ENCODE measurements at places on chromosomes 2 and 18.

GRCh38 chr18:47915229-47915628, 15.2 kb downstream of the SMAD2 start:
- no peak for DNase-seq

DNA sequence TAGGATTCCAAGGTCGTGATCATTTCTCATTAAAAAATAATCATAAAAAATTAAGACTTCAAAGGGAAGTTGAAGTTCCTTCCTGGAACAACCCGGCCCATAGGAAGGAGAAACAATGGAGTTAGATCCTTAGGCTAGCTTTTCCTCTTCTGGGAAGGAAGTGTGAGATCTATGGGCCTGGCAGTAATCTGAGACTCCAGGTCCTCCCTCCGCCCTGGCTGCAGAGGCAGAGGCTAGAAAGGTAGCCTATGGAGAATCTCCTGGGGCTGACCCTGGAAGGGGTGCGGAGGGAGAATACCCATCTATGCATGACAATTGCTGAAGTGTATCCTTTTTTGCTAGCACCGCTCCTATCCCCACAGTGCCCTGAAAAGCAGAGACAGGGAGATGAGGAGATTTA, 37.9 kb downstream of the TRIB2 start:
- no peak for DNase-seq

- DNase-seq = no peak
Measured at GRCh38 chr2:83817511-83817910, 641.6 kb downstream of the SUCLG1 start.

GRCh38 chr2:187419808-187420207, 28.2 kb downstream of the CALCRL start:
- no peak for DNase-seq

GRCh38 chr2:20919297-20919800, 96.4 kb upstream of the LDAH start:
- DNase-seq = no peak

GRCh38 chr2:106563195-106563594, 76.0 kb downstream of the CD8B2 start:
- DNase-seq = no peak

GRCh38 chr2:19543663-19544383, 185.4 kb upstream of the OSR1 start:
- DNase-seq = no peak

DNA sequence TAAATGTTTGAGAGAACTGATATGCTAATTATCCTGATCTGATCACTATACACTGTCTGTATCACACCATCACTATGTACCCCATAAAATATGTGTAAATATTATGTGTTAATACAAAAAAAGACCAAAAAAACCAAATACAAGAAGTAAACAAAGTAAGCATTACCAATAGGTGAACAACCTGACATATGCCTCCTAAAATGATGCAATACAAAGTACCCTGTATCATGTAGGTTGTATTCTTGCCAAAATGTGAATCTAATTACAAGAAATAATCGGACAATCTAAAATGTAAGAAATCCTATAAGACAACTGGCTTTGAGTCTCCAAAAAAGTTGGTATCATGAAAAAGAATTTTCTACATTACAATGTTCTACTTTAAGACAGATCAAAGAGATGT, 7.8 kb downstream of the POLR1A start:
- no peak for DNase-seq

GRCh38 chr2:232365621-232366321, 12.8 kb upstream of the ALPP start:
- DNase-seq = peak; percentile 69

- DNase-seq = no peak
Measured at GRCh38 chr2:199136681-199137080, 321.1 kb downstream of the SATB2 start.

DNA sequence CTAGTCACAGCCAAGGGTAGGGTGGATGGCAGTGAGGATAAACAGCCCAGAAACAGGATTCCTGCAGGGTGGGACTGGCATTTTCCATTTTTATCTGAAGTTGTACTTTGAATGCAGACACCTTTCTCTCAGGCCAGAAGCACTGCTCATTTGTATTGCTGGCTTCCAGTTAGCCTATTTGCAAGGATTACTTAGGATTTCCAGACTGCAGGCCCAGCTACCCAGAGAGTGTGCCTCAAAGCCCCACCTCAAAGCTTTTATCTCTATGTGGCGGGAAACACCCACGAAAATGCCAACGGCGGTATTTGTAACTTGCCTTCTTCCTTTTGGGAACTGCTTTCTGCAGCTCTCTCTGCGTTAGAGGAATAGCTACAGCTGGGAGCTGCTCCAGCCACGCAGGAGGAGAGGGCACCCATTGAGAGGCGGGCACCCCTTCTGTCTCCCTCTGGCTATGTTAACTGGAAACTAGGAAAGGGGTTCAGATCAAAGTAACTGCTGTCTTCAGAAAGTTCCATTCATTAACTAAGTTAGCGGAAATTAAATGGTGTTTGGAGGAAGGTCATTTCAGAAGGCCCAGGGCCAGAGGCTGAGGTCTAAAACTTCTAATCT, 144.9 kb downstream of the TGIF1 start:
- no peak for DNase-seq

GRCh38 chr2:168490946-168491605, 35.0 kb downstream of the CERS6 start:
- no peak for DNase-seq

All from NCI-H510A (cell line).